NCI-H510A (cell line): ENCODE measurements at places on chromosomes 5 and 9.

- DNase-seq: no peak
Observed at GRCh38 chr5:1299511-1299850, 4.6 kb upstream of the TERT start.

DNA sequence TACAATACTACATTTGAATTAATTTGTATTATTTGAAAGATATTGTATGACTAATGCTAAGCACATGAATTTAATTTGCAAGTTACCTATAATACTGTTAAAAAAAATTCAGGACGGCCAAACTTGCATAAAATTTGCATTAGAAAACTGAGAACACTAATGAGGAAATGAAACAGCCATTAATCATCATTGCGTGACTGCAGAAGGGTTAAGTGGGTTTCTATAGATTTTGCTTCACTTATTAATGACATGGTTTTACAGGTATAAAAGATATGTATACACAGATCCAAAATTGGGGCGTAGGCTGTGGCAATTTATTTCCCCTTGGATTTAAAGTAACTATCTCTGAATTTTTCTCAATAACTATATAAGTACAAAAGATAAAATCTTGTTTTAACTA is 882.6 kb downstream of the PTPRD start:
- no peak for DNase-seq

GRCh38 chr9:98580956-98581355 is 127.8 kb downstream of the GABBR2 start:
- DNase-seq: no peak

DNA sequence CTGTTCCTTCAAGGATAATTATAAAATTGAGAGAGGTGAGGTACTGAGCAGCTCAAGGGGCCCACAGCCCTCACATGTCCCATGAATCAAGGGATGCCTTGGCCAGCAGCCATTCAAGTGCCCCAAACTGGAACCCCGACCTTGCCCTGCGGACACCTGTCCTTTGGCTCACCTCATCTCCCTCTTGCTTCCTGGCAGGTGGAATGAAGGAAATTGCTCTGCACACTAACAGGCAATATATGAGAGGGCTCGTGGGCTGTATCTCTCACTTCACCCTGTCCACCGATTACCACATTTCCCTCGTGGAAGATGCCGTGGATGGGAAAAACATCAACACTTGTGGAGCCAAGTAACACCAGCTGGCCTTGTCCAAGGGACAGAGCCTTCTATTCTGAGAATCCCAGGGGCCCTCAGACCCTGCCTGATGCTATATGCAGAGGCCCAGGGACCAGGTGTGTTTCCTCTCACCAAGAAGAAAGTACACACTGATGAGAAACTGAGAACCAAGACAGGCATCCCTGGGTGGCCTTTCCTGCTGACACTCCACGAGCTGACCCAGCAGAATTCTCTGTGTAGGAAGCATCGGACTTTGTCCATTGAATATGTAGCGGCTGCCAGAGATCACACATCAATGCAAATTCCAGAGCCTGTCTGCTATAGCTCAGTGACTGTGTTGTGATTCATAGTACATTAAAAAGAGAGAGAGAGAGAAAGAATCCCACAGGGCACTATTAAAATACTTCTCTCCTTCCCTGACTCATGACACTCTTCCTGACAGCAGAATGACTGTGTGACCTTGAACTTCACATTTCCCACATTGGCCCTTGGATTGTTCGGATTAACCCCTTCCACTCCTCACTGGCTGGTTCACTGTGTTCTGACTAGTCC is 92.6 kb downstream of the LIFR start:
- no peak for DNase-seq

DNA sequence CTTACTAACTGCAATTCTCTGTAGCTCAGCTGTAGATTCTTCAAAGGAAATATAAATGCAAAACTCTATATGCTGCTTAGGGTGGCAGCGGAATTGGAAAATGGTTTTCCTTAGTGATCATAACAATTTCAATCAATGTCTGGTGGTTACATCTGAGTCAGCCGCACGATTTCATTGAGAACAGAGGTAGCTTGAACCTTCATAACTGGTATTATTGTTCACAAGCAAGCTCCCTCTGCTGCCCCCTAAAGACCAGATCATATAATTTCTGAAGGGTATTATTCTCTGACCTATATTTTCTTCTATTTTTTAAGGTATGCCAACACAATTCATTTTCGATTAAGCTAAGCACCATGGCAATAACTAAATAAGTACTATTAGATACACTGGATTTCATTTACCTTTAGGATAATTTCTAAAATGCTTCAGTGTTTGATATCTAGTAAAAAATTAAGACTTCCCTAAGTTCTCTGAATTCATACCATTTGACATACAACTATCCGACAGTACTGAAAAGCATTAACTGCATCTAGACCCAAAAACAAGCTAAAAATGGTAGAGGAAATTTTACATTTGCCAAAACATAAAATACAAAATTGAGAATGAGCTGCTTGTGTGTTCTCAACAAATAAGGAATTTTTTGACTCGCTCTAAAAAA is 181.1 kb upstream of the SPEF2 start:
- no peak for DNase-seq
